ENCODE measurements at places on chromosomes 7 and 10.
A peak's percentile ranks its signal among the peaks of the same experiment; 100 is the strongest.

DNA sequence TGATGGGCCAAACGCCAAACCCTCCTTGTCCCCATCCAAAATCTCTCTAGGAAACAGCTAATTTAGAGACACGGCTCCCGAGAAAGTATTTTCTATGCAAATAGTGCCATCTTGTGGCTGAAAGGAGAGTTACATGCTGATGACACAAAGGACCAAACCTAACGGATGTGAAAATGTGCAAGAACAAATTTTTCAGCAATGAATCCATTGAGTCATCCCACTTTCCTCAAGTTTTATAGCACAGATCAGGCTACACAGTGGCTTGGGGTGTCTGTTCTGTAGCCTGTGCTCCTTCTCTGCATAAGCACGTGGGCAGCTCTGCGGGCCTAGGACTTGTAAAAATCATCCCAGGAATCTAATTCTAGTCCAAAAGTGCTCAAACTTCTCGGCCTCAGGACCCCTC, 154.8 kb upstream of the PRR15 start:
- DNase-seq, result no peak

- DNase-seq, result no peak
Measured at GRCh38 chr10:133196221-133196915, 33.6 kb upstream of the UTF1 start.

GRCh38 chr7:64951250-64951848, 39.5 kb downstream of the ZNF117 start:
- DNase-seq, result no peak

GRCh38 chr7:92699966-92700514, 109.8 kb upstream of the FAM133B start:
- no peak for DNase-seq

DNA sequence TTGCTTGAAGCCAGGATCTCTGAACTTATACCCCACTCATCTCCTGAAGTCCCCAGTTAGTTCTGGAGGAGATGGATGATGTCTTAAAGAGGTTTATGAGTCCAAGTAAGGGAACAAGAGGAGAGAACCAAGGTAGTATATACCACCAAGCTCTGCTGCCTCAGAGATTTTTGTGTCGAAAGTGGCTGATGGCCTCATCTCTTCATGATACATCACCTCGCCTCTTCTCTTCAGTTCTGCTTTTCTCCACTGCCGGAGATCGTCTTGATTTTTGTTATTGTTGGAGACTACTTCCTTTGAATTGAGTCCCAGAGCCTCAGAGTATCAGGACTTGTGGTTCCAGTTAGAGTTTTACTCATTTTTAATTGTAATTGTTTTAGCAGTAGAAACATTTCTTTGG, 1.9 kb downstream of the VTI1A start:
- no peak for DNase-seq

DNA sequence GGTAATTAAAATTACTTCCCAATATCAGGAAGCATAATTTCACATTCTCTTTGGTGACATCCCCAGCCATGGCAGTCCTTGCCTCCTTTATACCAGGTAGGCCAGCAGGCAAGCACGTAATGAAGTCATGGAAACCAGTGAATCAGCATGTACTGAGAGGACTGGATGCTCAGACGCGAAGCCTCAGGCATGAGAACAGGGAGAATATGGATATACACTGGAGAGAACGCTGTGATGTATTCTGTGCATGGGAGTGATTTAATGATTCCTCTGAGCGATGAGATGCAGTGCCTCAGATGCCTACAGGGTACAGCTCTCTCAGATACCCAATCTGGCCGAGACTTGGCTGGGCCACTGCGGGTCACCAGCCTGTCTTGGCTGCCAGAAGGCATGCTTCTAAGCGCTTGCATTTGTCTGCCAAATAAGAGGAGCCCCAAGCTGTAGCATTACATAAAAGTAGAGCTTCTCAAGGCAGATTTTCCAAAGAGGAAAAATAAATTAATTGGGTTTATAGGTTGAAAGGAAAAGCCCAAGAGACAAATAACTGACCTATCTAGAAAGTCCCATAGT, 238.1 kb downstream of the RELN start:
- DNase-seq, result no peak

DNA sequence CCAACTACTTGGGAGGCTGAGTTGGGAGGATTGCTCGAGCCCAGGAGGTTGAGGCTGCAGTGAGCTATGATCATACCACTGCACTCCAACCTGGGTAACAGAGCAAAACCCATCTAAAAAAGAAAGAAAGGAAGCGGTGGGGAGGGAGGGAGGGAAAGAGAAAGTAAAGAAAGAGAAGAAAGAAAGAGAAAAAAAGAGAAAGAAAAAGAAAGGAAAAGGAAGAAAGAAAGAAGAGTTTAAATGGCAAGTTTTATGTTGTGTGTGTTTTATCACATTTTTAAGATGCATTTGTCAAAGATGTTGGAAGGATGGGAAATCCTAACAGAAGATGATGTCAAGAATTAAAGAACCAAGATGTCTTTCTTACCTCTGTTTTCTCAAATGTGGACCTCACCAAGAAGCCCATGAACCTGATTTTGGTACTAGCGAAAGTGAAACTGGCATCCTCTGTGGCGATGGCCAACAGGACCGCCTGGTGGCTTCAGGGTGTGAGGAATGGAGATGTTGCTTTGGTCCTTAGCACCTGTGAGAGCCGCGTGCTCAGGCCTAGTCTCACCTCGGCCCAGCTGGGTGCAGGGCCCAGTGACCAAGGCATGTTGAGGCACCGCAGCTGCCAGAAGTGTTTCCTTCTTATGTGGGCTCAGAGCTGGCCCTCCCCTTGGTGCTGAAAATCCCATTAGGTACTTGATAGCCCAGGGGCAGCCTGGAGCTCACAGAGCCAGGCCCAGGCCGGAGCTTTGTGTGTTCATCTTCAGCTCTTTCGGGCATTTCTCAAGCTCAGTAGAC, 9.8 kb downstream of the UCMA start:
- no peak for DNase-seq

GRCh38 chr7:18771834-18772566, 276.5 kb downstream of the HDAC9 start:
- DNase-seq, result no peak

- no peak for DNase-seq
Measured at GRCh38 chr7:35726654-35727053, 31.7 kb upstream of the HERPUD2 start.

- no peak for DNase-seq
Measured at GRCh38 chr7:21251151-21251800, 176.6 kb upstream of the SP4 start.

DNA sequence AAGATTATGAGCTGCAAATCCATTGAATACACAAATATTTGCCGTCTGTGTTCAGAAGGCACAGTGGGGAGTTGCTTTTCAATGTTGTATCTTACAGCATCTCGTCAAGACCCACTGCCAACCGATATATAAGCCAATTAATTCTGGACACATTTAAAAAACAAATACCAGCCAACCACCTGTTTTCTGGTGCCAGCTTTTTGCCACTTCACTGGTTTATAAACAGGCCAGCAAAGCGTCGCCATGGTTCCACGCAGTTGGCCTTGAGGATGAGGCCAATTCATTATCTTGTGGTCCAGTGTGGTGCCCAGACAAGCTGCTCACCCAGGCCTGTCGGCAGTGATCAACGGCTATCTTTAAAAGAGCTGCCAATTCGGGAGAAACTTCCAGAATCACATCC, 321.0 kb downstream of the TCERG1L start:
- no peak for DNase-seq

GRCh38 chr7:112137141-112138101, 68.8 kb downstream of the DOCK4 start:
- no peak for DNase-seq

DNA sequence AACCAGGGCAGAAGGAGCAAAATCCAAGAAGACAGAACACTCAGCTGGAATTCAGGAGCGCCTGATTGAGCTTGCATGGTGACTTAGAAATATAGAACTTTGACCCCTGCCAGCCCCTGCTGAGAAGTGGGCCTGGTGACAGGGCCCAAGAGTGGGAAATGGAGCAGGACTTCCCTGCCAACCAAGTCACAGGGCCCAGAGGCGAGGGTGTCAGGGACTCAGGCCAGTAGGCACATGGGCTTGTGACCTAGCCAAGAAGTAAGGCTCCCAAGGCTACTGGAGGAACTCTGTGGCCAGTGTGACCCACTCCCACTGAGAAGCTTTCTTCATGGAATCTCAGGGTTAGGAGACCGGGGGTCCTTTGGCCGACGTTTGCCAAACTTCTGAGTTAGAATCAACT, 31.9 kb downstream of the LRRC20 start:
- no peak for DNase-seq

- DNase-seq, result no peak
Measured at GRCh38 chr7:80821771-80822319, 97.0 kb downstream of the SEMA3C start.

DNA sequence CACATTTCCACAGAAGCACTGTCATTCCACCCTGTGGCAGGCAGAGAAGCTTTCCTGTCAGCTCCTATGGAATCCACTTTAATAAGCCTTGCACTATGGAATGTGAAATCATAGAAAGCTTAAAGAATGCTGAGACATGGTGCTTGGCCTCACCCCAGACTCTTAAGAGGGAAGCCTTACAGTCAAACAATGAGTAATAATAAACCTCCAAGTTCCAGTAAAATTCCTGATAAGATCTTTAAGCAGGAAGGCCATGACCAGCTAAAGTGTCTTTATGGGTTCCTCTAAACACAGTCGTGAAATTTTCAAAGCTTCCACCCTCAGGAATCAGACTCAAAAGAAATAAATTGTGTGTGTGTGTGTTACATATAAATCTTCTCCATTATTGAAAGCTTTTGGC, 11.9 kb upstream of the TEX36 start:
- DNase-seq, result no peak

DNA sequence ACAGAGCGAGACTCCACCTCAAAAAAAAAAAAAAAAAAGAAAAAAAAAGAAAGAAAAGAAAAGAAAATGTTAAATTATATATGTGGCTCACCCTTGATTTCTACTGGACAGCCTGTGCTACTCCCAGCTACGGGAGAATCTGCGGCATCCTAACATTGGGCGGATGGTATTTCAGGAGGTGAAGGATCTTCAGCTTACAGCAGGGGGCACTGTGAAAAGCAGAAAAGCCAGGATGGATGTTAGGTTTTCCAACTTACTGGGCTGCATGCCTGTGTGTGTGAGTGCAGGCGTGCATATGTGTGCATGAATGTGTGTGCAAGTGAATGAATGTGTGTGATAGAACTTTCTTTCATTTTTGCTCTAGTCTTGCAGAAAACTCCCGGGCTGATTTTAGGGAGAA, 1066.5 kb downstream of the TYW1 start:
- DNase-seq, result no peak

DNA sequence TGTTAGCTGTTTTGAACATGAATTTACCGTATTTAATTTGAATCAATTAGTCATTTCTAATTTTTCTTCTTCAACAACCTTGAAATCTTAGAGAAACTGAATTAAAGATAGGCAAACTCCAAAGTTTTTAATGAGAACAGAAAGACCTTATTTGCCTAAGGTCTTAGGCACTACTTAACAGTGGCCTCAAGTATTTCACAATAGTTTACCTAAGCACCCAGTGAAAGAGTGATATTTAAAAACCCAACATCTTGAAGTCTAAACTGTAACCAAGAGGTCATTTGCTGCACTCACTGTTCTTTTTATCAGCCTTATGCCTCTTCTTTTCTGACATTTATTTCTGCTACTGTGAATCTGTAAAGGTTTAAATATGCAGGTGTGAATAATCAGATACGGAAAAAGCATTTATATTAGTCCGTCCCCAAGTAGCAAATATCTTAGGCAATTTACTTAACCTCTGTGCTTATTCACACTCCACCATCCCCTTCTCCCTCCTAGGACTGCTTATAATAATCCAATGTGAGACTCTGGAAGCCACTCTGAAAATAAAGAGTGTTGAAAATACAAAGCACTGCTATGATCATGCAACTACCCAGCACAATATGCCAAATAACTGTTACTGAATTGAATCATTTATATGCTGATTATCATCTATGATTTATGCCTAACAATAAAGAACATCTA, 105.7 kb downstream of the ELAPOR2 start:
- DNase-seq, result no peak

- no peak for DNase-seq
Measured at GRCh38 chr10:5282137-5282536, 82.6 kb upstream of the UCN3 start.

DNA sequence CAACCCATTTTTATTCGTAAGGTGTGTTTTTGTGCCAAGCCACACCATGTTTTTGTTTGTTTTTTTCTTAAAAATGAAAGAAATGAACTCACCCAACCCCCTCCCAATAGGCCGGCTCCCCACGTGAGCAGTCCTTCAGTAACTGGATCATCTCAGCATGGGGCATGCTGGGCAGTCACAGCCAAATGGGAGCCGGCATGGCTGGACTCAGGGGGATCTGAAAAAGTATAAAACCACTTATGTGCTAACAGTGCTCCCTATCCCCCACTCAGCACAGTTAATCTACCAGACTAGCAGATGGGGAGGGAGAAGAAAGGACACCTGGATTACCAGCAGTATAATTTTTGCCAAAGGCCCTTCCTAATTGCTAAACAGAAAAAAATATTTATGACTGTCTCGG, 39.3 kb downstream of the BAZ1B start:
- no peak for DNase-seq

- DNase-seq, result no peak
Measured at GRCh38 chr10:78481842-78482241, 448.2 kb downstream of the RPS24 start.

DNA sequence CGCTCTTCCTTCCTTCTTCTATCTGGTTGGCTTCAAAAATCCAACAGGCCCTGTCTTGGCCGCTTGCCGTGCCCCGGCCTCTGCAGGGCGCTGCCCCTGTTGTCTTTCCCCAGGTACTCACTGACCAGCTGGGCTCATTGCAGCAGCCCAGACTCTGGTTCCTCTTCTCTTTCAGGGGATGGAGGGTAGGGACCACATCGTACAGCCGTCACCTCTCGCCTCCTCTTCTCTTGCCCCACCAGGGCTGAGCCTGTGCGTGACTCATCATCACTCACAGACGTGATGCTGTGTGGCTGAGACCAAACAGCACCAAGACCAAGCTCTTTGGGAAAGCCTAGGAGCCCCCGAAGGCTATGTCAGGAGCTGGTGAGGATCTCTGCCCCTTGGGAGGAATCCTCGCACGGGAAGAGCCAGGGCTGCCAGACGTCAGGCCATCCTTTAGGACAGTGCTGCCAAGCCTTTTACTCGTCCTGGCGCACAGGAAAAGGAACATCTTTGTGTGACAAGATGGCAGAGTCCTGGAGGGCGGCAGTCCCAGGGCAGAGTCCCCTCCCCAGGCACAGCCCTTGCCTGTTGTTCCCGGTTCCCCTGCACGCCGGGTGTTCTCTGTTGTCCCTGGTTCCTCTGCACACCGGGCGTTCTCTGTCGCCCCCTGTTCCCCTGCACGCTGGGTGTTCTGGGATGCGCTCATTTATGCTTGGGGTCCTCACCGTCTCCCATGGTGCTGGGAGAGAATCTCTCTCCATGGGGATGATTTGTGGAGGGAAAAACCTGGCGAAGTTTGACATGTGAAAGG, 188.5 kb upstream of the SHH start:
- peak; percentile 23 for DNase-seq

DNA sequence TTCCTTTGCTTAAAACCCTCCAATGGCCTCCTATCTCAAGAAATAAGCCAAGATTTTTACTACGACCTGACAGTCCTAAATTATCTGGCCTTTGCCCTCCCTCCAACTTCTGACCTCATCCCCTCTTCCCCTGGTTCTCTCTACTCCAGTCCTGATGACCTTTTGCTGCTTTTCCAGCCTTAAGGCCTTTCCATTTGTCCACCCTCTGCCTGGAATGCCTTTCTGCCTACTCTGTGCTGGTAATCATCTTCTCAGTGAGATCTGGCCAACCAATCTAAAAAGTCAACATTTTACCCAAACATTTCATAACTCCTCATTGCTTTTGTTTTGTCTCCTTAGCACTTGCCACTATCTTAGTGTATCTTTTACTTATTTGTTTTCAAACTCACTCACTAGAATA, 75.7 kb downstream of the VPS41 start:
- DNase-seq, result no peak

GRCh38 chr7:132518839-132519173, 57.5 kb downstream of the PLXNA4 start:
- DNase-seq, result no peak
